ENCODE measurements at places on chromosomes 4 and X. TPM values are rescaled to one million over a fixed set of nuclear protein-coding genes. Genes with fewer than 3 reads are reported as not detected.

- no peak for DNase-seq
Measured at GRCh38 chrX:148601034-148601433, 100.6 kb downstream of the AFF2 start.

GRCh38 chr4:40214661-40215418 is 18.0 kb downstream of the RHOH start:
- DNase-seq: no peak

GRCh38 chr4:154960476-154960875 is 179.4 kb downstream of the RBM46 start:
- DNase-seq: no peak

- DNase-seq: no peak
Measured at GRCh38 chr4:81954271-81954670, 419.5 kb downstream of the HNRNPD start.

DNA sequence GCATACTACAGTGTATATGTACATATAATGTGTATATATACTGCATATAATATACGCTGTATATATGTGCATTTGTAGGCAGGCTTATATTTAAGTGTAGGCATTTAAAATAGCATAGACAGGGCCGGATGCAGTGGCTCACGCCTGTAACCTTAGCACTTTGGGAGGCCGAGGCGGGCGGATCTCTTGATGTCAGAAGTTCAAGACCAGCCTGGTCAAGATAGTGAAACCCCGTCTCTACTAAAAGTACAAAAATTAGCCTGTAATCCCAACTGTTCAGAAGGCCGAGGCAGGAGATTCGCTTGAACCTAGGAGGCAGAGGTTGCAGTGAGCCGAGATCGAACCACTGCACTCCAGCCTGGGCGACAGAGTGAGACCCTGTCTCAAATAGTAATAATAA is 78.4 kb downstream of the JAKMIP1 start:
- no peak for DNase-seq

GRCh38 chr4:36758312-36759178 is 477.1 kb downstream of the DTHD1 start:
- no peak for DNase-seq

GRCh38 chrX:5748586-5749150 is 480.0 kb downstream of the NLGN4X start:
- no peak for DNase-seq

DNA sequence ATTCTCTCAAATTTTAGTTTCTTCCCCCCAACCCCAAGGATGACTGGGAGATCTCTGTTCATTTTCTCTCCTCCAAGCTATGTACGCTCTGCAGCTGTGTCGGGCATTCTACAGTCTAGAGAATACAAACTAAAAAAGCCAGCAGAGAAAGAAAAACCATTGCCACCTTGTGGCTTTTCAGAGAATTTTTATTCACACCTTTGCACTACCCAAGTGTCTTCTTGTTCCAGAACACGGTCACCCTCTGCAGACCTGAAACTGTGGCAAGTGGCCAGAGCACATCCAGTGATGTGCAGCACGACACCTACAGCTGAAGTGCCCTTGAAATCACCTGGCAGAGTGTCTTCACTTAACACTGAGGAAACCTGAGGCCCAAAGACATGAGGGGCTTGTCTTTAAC is 68.6 kb downstream of the CHST7 start:
- no peak for DNase-seq

DNA sequence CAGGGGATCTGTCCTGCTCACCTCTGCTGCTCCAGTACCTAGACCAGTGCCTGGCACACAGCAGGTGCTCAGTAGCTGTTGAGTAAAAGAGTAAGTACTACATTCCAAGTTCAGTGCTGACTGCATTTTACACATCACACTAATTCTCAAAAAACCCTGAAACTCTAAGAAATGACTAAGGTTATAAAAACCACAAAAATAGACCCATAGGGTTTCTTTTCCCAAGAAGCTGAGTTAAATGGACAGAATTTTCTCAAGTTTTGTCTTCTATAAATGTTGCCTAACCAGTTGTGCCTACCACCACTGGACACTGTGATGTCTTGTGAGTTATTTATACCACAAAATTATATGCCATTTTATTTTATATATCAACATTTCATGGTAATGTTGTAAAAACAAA is 78.9 kb upstream of the RXFP1 start:
- no peak for DNase-seq

CENPVL3 gene
- not detected for total RNA-seq

ASB9 gene
- total RNA-seq: 21.0 TPM

GRCh38 chrX:17689971-17690409 is 47.3 kb upstream of the SCML1 start:
- peak; percentile 26 for DNase-seq

GRCh38 chr4:182493377-182493776 is 250.2 kb downstream of the TENM3 start:
- DNase-seq: no peak

ARHGAP4 gene
- 26.5 TPM for total RNA-seq

DNA sequence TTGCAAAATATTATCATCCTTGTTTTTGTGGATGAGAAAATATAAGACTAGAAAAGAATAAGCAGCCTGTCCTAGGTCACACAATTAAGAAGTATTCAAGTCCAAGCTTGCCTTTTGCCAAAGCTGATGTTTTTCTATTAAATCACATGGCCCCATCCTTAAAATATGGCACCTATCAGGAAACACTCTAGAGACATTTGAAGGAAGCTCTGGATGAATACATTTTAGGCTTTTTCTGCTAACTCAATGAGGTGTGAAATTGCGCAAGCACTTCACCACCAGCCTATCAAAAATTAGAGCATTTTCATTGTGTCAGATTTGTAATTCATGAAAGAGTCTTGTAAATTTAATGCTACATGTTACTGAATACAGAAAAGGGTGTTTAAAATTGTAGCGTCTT is 251.1 kb upstream of the MAD2L1 start:
- no peak for DNase-seq

DNA sequence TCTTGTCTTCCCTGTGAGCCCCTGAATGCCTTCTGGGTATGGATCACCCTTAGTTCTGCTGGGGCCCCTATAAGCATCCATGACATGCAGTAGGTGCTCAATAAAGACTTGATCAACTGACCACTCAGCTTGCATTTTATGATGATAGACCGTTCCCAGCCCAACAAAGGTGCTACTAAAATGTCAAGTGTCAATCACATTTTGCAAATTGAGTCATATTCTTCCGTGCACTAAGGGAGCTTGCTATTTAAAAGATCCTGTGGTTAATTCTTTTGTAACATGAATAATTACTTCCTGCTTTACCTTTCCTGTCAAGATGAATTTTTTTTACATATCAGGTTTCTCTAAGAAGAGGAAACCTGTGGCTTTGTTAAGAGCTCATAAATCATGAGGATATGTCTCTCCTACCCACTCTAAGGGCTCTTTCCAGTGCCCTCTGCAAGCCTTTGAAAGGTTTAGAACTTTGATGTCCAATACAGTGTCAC is 47.6 kb downstream of the SH3KBP1 start:
- no peak for DNase-seq

DNA sequence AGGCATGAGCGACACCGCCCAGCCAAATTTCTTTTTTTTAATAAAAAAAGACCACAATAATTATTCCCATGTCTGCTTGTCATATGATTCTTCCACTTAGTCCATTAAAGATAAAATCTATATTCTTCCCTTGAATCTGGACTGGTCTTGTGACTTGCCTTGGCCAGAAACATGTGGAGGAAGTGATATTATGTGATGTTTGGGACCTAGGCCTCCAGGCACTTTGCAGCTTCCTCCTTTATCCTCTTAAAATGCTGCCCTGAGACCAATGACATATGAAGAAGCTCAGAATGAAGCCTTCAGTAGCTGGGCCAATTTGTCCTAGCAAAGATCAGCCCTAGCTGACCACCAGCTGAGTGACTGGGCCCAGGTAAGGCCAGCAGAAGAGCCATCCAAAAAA is 250.0 kb downstream of the INPP4B start:
- no peak for DNase-seq

DNA sequence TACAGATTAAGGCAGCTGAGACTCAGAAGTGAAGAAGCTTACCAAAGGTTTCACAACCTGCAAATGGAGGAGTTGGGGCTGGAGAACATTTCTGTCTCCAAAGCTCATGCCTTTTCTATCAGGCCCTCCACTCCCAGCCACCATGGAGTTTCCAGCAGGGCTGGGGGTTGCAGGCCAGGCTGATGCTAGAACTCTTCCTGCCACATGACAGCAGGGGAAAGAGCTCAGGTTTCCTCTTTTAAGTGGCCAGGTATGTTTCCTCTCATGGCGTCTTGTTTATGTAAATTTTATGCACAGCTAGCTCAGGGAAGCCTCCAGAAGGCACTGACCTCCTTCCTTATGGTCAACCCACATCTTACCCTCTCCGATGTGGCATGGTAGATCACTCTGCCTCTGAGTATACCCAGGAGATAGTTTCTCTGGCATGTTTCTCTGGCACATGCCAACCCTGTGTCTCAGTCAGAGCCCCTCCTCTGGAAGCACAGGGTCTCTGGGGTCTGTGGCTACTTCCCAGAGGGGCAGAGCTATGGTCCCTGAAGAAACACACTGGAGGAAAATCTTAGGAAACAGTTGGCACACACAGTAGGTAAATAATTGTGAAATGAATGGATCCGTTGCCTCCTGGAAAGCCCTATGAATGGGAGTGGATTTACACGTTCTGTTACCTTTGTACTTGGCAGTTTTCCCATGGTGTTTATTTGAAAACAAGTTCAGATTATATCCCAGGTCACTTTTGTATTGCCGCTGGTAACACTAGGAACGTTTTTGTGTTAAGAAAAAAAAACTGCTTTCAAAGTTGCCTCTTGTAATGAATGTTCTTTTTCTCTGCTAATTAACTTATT is 28.9 kb downstream of the PDK3 start:
- no peak for DNase-seq

AREG gene
- total RNA-seq: 0.32 TPM

NAT8L gene
- 0.07 TPM for total RNA-seq

C1QTNF7 gene
- not detected for total RNA-seq

DNA sequence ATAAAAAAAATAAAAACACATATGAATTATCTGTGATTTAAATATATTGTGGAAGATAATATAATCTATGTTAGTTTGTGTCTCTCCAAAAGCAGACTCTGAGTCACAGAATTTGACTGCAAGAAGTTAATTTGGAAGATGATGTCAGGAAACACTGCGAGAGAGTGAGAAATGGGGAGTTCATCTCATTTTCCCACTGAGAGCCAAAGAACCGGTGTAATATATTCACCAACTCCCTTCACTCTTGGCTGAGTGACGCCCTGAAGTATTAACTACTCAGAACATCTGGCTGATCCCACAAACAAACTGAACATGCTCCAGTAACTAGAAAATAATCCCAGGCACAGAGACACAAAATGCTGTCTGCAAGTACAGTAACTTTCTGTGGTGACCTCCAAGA is 345.8 kb upstream of the SPANXN1 start:
- no peak for DNase-seq

GRCh38 chr4:139735381-139736273 is 70.0 kb downstream of the MGST2 start:
- no peak for DNase-seq

DNA sequence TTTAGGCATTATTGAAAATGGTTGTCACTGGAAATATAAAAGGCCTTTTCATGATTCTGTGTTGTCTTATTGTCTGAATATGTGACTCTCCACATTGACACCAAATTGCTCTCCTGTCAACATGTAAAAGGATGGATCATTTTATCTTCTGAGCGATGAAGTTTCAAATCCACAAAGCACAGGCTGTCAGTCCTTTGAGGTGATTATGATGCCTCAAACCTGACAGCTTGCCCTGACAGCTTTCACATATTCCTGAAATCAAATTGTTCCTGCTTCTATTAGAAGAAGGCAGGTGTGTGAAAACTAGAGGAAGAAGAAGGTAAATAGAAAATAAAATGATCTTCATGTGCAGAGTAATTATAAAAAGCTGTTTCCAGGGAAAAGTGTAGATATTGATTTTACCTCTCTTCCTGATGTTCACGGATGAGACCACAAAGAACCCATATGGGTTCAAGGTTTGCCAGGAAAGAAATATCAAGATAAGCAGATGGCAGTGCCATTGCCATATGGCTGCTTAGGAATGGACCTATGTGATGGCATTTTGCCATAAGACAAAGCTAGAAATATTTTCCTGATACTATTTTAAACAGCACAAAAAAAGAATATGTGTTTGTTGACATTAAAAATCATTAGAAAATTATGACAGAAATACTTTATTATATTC is 1006.3 kb upstream of the AGA start:
- DNase-seq: no peak

DNA sequence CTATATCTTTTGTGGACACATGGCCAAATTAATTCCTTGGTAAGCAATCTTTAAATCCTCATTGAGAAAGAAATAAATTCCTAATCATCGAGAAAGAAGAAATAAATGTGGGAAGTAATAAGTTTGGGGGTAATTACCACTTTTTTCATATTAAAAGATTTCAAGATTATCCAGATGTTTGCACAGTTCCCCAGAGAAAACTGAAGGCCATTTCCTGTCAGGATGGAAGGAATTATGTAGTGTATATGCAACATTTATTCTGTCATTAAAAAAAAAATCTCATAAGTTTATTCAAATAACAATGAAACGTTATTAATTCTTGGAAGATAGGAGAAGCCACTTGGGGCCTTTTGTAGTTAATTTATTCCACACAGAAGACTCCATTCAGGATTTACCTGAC is 385.6 kb upstream of the NR3C2 start:
- DNase-seq: no peak

DNA sequence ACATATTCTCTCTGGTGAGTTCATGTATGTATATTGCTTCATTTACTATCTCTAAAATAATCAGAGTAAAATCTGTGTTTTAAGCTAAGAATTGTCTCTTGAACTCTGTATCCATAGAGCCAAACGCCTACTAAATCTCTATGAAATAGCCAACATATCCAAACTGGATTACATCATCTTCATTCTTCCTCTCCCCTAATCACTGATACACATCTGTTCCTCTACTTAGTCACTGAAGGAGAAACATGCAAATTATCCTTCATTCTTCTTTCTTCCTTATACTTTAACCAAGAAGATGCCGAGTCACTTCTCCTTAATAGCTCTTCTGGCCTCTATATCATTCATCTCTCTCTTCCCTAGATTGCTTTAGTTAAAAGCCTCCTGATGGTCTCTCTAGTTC is 630.4 kb upstream of the FTHL17 start:
- no peak for DNase-seq

GRCh38 chrX:73849073-73849472 is 286.1 kb downstream of the CHIC1 start:
- no peak for DNase-seq

Data from pulmonary artery endothelial cell (primary cell).